ENCODE measurements at places on chromosomes 5 and 9.

GRCh38 chr9:124488641-124489210 is 18.5 kb downstream of the NR5A1 start:
- no peak for DNase-seq

DNA sequence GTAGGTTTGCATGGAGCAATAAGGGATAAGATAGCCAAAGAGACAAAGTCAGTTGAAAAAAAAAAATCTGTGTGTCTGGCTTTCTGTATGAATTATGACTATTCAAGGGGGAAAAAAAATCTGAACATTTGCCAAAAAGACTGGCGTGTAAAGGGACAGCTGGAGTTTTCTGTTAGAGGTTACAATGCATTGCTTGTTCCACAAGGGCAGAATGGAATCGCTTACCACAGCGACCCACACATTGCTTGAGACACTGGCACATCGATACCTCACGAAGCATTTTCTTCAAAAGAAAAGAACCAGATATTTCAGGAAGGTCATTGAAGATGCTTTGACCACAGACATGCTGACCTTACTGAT is 327.8 kb downstream of the TMEM167A start:
- DNase-seq, result no peak

GRCh38 chr9:131636593-131636992 is 91.3 kb downstream of the PRRT1B start:
- DNase-seq, result no peak

- DNase-seq, result no peak
These were observed 46.5 kb upstream of the FKTN start for GRCh38 chr9:105511446-105511845.

GRCh38 chr5:179927824-179928223 is 20.1 kb upstream of the TBC1D9B start:
- DNase-seq, result no peak

DNA sequence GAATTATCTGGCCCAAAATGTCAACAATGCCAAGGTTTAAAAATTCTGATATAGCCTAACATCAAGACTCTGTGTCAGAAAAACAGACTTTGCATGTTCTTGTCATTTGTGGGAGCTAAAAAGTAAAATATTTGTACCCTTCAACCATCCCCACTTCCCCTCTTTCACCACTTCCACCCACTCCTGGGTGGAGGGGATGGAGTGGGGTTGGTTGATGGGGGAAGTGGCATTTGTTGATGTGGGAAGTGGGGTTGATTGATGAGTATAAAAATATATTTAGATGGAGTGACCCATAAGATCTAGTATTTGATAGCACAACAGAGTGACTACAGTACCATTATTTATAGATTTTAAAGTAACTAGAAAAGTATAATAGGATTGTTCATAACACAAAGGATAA is 55.0 kb upstream of the C9orf72 start:
- DNase-seq, result no peak

- DNase-seq, result no peak
These were observed 506.1 kb downstream of the BNC2 start for GRCh38 chr9:16364347-16364746.

GRCh38 chr9:132935026-132935425 is 9.4 kb downstream of the TSC1 start:
- no peak for DNase-seq

DNA sequence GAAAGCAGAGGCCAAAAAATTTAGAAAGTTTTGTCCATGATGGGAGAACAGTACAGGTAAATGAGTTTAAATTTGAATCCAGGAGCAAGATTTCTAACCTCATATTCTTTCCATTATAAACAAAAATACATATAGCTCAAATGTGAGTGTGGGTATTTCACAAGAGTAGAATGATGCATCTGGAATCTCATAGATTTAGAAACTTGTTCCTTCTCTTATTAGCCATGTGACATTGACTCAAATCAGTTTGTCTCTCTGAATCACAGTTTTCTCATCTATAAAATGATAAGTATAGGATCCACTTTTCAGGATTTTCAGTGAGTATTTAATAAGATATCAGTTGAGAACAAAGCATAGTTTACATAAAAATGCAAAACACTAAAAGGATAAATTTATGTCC is 436.3 kb upstream of the PAPPA start:
- DNase-seq, result no peak

DNA sequence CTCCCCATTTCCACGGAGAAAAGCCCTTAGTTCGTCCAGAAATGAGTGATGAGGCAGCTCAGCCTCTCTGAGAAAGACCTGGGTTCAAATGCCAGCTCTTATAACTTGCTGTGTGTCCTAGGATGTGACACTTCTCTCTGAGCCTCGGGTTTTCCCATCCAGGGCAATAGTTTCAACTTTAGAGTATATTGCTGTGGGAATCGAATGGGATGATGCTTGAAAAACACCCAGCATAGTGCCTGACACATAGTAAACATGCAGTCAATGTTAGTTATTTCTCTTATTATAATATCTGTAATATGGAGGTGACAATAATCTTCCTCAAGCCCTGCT is 430 bp upstream of the MAPKAP1 start:
- no peak for DNase-seq

DNA sequence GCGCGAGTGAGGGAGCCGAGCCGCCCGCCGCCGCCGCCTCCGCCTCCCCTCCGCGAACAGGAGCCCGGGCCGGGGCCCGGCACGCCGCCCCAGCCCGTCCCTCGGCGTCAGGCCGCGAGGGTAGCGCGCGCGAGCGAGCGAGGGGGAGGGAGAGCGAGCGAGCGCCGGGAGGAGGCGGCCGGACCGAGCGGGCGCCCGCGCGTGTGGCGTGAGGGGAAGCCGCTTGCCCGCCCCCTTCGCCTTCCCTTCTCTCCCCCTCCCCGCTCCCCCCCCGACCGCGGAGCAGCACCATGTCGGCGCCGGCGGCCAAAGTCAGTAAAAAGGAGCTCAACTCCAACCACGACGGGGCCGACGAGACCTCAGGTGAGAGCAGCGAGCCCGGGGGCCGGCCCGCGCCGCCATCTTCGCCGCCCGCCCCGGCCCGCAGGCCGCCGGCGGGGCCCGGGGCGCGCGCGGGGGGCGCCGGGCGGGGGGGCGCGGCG is 312 bp downstream of the SET start:
- DNase-seq, result no peak

GRCh38 chr5:61732369-61732768 is 400.3 kb downstream of the ZSWIM6 start:
- no peak for DNase-seq

DNA sequence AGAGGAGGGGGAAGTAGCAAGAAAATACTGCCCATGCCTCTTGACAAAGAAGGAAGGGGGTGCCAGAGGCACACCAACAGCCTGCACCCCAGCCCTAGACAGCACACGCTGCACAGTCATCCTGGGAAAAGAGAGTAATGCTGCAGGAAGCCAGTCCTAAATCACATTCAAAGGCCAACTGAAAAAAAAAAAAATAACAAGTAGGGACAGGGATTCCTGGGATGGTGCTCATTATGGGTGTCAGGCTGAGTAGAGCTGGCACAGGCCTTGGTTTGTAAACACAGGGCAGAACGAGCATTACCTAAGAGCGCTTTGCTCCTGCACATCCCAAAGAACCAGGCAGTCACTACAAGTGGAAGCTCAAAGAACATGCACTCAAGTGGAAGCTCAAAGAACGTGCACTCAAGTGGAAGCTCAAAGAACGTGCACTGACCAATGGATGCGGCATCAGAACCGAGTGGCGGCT is 7.8 kb downstream of the RAPGEF1 start:
- peak; percentile 94 for DNase-seq

DNA sequence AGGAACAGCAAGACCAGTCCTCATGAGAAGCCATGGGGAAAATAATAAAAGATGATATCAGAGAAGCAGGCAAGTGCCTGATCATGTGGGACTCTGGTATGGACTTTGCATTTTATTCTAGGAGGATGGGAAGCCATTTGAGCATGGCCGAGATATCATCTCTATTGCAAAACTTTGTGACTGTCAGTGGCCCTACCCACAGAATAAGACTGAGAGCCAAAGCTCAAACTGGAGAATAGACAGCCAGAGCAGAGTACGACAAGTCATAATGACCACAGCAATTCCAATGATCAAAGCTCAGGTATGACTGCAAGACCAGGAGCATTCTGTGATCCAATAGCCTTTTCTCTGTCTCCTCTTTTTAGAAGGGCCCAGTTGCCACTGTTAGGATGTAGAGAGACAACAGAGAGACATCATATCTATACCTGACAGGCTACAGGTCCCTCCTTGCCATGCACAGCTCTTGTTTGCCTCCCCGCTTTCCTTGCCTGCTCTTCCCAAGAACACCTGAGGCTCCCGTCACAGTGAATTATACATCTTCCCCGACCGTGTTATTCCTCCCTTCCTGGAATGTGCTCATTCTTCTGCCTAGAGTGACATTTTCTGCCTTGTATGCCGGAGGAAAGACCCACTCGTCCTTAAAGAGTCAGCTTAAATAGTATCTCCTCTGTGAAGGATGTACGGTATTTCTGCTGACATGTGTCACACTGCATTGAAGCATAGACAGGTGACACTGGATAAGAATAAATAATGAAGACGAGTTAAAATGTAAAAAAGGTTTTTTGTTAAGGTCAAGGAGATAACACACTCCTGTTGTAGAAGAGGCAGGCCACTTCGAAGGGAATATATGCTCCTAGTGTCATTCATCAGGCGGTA is 248.7 kb upstream of the MAP3K1 start:
- peak; percentile 19 for DNase-seq

DNA sequence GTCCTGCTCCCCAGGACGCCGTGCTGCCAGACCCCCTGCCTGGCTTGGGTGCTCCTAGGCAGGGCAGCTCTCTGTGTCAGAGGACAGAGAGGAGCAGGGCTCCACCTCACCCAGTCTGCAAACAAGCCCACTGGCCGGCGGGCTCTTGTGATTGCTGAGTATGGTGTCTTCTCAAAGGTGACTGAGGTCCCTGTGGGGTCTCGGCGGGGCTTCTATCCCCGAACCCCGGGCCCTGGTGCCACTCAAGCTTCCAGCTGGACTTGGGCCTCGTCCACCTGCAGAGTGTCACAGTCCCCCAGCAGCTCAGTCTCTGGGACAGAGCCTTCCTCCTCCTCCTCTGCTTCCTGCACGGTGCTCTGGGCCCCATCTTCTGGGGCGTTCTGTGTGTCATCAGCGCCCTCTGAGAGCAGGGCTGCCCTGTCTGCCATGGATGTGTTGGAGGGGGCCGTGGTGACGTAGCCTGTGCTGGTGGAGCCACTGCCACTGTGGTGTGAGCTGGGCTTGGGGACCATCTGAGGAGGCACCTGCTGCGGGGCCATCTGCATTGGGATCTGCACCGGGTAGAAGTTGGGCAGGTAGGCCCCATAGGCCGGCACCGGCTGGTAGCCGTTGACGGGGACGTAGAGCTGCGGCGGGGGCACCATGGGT is 226.5 kb downstream of the ROR2 start:
- DNase-seq, result no peak

DNA sequence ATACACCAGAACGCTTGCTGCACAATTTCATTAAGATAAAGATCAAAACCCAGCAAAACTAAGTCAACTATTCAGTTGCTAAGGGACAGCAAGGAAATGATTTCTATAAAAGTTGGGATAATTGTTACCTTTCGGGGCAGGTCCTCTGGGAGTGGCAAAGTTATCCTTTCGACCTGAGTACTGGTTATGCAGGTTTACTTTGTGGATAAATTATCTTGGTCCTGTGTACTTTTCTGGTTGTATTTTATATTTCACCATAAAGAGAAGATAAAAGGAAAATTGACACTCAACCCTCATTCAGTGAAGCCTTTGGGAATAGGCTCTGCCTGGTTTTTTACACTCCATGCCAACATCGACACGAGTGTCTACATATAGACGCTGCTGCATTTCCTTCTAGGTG is 146.5 kb downstream of the SYK start:
- DNase-seq, result no peak

DNA sequence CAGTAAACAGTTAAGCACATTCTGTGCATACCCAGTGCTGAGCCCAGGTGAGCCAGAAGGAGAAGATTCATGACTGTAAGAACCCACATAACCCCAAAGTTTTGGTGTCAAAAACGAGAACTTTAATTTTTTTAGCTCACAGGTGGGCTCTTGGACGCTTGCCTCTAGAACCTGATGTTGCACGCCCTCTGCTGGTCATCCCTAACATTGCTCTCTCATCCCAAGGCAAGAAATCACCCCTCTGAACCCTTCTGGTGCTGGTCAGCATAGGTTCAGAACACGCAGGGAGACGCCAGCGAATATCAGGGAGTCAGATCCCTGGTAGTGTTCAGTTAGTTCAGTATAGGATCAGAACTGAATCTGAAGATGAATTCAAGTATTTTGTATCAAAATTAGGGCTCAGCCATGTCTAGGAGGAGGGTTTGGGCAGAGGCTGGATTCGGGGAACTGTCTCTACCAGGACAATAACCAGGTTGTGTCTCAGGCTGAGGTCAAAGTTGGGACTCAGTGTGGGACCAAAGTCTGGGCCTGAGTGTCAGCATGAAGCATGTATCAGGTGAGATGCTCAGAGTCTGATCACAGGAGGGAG is 4.1 kb upstream of the DNAJB5 start:
- peak; percentile 61 for DNase-seq

GRCh38 chr5:61737301-61737963 is 405.4 kb downstream of the ZSWIM6 start:
- no peak for DNase-seq

GRCh38 chr5:132479111-132479951 is 11.2 kb downstream of the IRF1 start:
- DNase-seq, result no peak

GRCh38 chr5:104540448-104540847 is 977.9 kb upstream of the NUDT12 start:
- DNase-seq, result peak; percentile 2

DNA sequence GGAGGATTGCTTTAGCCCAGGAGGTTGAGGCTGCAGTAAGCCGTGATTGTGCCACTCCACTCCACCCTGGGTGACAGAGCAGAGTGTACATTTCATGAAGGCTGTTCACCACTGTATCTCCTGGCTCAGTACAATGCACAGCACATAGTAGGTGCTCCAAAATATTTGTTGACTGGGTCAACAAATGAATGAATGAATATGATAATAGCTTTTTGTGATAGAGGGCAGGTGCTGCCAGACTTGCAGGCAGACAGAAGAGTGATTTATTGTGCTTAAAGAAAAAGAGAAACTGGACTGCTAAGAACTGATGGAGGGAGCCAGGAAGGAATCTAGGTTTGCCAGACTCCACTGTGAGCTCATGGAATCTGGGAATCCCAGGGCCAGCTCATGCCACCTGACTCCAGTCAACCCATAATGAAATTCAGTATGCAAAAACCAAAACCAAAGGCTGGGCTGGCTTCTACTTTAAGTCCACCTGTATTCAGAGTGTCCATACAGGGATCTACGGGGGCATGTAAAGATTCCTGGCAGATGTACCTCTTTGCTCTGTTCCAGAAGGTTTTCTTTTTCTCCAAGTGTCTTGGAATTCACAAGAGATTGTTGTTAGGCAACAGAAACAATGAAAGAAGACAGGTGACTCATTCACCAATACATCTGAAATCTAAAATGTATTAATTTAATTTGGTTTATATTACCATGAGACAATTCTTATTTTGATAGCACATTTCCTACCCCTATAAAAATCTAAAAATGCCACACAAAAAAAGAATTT is 15.5 kb upstream of the CTNNA1 start:
- no peak for DNase-seq

- no peak for DNase-seq
These were observed 8.8 kb upstream of the WDR5 start for GRCh38 chr9:134127065-134127580.

- DNase-seq, result no peak
These were observed 17.3 kb upstream of the ANGPTL2 start for GRCh38 chr9:127139775-127140174.

Measured in EH (cell line).